Hair follicular keratinocyte (primary cell): ENCODE measurements at places on chromosomes 2 and 18. TPM values are rescaled to one million over a fixed set of nuclear protein-coding genes. Genes with fewer than 3 reads are reported as not detected.

KIF3C gene
- 16.3 and 22.1 TPM in 2 replicates for total RNA-seq

OTOS gene
- total RNA-seq, result not detected in 2 replicates

IL1A gene
- 305 and 483 TPM in 2 replicates for total RNA-seq

SCN9A gene
- total RNA-seq, result 0.15 and 0.62 TPM in 2 replicates

CMPK2 gene
- 0.19 and 0.39 TPM in 2 replicates for total RNA-seq

MC2R gene
- not detected in 2 replicates for total RNA-seq

SERPINB7 gene
- total RNA-seq, result 8.7 and 9.4 TPM in 2 replicates

CFAP53 gene
- total RNA-seq, result 0.04 and 0.86 TPM in 2 replicates

TUBA3E gene
- not detected in 2 replicates for total RNA-seq

TNFRSF11A gene
- 0.16 and 0.23 TPM in 2 replicates for total RNA-seq
